ENCODE measurements at places on chromosomes 13 and 19.

DNA sequence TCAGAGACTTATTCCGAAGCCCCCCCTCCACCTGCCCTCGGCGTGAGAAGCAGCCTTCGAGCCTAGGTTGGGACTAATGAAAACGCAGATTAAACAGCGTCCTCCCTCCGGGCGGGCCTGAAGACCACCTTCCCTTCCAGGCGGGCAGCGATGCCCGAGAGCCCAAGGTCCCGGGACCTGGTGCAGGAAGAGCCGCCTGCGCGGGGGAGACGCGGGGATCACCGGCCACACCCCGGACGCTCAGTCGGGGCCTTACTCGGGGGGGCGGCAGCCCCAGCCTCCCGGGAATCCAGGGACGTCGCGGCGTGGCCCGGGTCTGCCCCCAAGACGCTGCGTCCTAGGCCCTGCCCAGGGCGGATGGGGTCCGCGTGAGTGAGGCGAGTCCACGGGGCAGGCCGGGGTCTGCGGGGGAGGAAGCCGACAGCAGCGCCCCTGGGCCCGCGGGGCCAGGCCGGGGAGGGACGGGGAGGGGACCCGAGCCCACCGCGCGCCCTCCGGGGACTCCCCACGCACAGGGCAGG is 33.3 kb upstream of the SPACA7 start:
- DNase-seq, result no peak

GRCh38 chr19:45591004-45591637 is 6.5 kb upstream of the OPA3 start:
- no peak for DNase-seq

DNA sequence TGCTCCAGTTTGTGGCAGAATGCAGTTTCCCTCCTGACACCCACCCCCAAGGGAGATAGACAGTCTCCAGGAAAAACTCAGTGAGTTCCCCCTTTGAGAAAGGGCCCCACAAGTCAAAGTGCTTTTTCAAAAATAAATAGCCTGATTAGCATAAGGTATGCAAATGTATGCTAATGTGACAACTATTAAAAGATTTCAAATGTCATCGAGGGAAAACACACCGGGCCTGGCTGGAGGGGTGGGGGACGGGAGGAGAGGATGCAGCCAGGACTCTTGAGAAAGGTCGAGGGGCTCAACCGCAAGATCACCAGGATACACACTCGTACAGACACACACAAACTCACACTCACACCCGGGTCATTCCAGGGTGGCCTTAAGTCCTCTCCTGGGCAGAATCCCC is 34.3 kb upstream of the ZNRF4 start:
- no peak for DNase-seq

GRCh38 chr13:102721800-102722231 is 27.0 kb upstream of the METTL21C start:
- DNase-seq, result peak; percentile 5

- no peak for DNase-seq
These were observed 1.6 kb downstream of the BCAM start for GRCh38 chr19:44810234-44811121.

DNA sequence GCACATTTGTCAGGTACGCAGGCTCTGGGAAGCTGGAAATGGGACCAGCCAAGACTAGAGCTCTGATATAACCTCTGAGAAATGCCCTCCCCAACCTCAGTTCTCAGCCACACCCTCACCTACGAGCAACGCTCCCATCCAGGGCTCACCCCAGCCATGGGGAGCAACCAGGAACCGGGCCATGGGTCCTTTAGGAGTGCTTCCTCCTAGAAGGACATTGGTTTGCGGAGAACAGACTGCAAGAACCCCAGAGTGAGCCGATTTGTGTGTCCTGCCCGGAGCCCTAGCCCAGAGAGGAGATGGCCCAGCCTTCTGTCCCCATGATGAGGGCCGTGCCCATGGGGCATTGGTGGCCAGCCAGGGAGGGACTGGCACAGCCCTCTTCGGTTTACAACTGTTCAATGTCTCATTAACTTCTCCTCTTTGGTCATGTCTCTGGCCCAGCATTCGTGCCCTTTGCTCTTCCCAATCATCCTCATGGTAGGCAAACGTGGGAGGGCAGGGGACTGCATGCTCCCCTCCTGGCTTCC is 32.9 kb upstream of the IGSF23 start:
- no peak for DNase-seq

GRCh38 chr13:52105841-52106240 is 23.0 kb downstream of the NEK5 start:
- DNase-seq, result no peak

DNA sequence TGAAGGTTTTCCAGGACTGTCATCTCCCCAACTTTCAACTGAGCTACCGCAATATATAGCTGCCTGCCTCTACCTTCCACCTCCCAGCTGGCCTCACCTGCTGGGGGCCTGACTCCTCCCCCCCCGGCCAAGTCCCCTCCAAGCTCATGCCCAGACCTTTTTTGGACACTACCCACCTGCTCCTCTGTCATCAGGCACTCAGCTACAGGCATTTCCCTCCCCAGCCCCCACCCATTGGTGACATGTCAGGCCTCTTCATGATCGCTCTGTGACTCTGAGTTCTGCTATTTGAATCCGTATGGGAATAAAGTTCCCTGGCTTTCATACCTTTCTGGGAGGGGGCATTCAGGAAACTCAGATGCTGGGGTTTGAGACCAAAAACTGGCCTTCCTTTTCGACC is 1.8 kb downstream of the PRKACA start:
- no peak for DNase-seq

DNA sequence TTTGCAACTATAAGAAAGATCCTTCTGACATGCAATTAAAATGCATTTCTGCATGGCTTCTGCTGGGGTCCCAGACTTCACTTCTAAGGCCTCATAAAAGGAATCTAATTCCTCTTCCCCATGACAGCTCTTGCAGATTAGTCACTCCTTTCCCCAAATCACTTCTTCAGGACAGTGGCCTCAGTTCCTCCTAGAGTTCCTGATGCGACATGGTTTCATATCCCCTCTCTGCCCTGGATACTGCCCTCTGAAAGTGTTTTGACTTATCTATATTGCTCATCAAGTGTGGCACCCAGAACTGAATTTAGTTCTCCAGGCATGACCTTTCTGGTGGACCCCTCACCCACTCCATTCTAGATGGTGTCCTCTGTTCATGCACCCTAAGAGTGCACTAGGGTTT is 238.1 kb downstream of the FOXO1 start:
- DNase-seq, result peak; percentile 71

DNA sequence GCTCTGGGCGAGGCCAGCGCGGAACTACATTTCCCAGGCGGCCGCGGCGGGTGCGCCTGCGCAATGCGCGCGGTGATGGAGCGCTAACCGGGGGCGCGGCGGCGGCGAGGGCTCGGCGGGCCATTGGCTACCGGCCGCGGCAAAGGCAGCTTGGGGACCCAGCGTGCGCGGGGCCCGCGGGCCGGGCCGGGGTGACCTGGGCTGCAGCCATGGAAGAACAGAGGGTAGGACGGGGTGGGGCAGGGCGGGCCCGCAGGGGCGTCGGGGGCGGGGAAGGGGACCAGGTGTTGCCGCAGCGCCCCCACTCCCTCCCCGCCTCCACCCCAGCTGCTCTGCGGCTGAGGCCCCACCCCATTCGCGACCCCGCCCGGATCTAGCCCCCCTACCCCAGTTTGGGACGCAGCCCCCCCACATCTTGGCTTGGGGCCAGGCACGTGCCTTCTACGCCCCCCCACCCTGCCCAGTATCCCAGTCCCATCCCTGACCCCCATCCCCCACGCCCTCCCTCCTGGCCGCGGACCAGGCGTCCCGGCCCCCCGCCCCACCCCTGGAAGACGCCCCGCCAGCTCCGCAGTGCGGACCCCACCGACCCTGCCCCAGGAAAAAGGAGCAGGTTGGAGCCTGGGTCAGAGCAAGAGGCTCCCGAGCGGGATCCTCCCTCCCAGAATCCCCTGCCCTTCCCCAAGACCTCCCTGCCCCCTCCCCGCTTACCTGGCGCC is at the start of gene FSD1:
Gene FSD1, plus strand, starts transcription at position 61 of the 719 bp plus-strand sequence. Its CDS starts 149 bp downstream, at position 210.
- no peak for DNase-seq

DNA sequence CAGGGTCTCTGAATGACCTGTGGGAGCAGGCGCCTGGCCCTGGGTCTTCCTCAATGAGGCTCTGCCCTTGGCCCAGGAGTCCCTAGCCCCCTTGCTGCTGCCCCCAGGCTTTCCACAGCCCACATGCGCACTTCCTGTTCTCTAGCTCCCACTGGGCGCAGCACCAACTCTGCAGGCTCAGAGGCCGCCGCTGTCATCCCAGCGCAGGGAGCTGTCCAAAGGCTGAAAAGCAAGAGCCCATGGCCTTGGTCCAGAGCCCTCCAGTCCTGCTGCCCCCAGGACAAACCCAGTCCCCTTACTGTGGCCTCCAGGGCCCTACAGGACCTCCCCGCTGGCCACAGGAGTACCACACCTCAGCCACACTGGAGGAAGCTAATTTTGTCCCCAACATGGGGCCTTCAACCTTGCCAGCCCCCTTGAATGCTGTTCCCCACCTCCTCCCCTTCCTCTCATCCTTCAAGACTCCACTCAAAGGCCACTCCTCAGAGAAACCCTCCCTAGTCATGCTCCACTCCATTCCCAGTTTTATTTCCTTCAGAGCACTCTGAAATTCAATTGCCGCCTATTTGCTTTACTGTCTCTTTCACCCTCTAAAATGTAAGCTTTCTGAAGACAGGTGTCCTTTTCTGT is 8.0 kb upstream of the POU2F2 start:
- DNase-seq, result peak; percentile 58

DNA sequence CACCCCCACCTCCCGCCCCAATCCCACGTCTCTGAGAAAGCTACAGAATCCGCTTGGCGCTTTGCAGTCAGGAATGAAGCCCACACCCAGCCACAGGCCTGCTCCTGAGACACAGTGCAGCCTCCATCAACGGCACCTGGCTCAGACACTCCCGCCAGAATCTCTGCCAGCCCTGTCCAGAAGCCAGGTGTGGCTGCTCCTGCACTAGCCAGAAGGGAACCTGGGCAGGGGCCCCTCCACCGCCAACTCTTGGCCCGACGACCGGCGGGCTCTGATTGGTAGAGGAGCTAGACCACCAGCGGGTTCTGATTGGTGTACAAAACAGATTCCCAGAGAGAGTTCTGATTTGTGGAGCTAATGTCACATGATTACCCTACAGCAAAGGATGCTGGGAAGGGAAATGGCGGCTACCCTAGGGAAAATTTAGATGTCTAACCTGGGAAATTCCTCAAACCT is 2.9 kb upstream of the PPP6R1 start:
- no peak for DNase-seq

- no peak for DNase-seq
These were observed 233.5 kb downstream of the TUBA3C start for GRCh38 chr13:18948012-18948663.

DNA sequence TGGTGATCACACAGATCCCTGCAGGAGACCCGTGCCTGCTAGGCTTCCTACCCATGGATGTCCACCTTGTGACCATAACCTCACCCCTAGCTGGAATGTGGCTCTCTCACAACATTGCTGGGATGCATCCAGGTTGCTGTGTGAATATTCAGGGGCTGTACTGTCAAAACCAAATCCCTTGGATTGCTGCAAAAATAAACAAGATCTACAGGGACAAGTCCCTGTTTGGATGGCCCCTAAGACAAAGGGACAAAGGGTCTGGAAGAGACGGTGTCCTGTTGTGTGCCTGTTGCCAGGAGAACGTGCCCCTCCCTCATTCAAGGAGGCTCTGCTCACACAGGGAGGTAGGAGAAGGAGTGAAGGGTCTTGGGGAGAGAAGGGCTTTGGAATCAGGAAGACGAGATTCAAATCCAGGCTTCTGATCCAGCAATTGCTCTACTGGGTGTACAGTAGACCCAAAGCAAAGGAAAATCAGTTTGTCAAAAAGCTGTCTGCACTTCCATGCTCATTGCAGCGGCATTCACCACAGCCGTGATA is 89.2 kb upstream of the WASF3 start:
- DNase-seq, result no peak

DNA sequence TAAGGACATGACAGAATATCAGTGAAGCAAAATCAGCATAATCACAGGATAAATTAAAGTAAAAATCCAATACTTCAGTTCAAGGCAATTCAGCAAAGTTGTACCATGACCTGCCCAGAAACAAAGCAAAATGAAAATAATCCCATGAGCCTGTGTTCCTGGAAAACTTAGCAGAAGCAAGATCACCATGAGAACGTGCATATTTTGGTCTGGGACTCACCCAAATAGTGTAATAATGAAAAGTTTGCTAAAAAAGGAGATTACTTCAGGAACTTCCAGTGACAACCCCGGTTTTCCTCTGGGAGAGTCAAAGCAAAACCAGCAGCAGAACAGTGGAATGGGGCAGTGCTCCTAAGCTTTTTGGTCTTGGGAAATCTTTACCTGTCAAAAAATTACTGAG is 14.9 kb upstream of the RPL21 start:
- peak; percentile 46 for DNase-seq

- DNase-seq, result no peak
These were observed 2.1 kb downstream of the GATAD2A start for GRCh38 chr19:19407633-19407930.

- DNase-seq, result no peak
These were observed 13.9 kb downstream of the NFIX start for GRCh38 chr19:13008926-13009787.

- no peak for DNase-seq
These were observed 109.9 kb downstream of the RXFP2 start for GRCh38 chr13:31849206-31849605.

- DNase-seq, result no peak
These were observed 7.7 kb upstream of the LRG1 start for GRCh38 chr19:4547303-4548237.

DNA sequence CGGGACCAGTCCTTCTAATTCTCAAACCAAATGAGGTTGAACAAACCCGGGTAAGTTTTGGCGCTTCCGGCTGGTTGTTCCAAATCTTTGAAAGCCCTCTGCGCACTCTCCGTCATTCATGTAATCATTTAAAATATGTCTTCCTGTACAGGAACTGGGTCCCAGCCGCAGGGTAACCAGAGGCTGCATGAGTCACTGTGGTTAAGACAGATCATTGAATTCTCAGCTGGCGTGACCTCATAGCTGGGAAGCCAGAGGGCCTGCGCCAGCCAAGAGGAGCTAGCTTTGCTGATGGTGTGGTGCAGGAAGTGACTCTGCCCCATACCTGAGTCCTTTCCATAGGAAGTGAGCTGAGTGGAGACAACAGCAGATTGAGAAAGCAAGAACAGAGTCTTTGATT is 135.2 kb downstream of the TSHZ3 start:
- DNase-seq, result peak; percentile 86

- no peak for DNase-seq
These were observed 42.8 kb downstream of the GAS6 start for GRCh38 chr13:113820813-113821651.

- no peak for DNase-seq
These were observed 46.2 kb downstream of the CEBPG start for GRCh38 chr19:33419788-33420130.

- peak; percentile 90 for DNase-seq
These were observed 692.6 kb downstream of the PCDH17 start for GRCh38 chr13:58324161-58324560.
